ENCODE measurements at places on chromosomes 4 and X.

DNA sequence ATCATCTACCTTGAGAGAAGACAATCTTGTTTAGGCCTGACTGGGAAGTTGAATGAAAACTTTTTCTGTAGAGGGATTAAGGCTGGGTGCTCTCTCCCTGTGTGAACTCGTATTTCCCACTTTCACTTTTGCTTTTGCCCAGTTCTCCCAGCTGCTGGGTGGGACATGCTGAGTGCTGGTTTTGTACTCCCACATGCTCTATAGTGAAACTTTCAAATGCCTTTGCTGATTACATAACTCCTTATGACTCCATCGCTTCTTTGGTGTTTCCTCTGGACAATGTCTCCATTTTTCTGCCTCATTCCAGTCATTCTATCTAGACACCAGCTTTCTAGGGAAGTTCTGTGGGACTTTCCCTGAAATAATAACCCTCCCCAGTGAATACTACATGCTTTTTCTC, 100.5 kb downstream of the CLNK start:
- DNase-seq: no peak

DNA sequence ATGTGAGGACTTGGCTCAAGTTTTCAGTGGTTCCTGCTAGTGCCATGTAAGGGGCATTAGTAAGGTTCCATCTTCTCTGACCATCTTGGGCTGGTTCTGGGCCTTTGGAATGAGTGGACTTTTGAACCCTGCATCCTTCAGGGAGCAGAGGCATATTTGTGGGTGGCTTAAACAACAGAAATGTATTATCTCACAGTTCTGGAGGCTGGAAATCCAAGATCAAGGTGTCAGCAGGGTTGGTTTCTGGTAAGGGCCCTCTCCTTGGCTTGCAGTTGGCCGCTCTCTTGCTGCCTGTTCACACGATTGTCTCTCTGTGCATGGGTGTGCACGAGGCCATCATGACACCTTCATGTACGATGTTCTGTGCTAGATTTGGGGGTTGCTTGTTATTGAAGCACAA, 21.3 kb downstream of the CCKAR start:
- DNase-seq: no peak

- DNase-seq: no peak
These were observed 17.1 kb downstream of the DDX3X start for GRCh38 chrX:41350976-41351569.

DNA sequence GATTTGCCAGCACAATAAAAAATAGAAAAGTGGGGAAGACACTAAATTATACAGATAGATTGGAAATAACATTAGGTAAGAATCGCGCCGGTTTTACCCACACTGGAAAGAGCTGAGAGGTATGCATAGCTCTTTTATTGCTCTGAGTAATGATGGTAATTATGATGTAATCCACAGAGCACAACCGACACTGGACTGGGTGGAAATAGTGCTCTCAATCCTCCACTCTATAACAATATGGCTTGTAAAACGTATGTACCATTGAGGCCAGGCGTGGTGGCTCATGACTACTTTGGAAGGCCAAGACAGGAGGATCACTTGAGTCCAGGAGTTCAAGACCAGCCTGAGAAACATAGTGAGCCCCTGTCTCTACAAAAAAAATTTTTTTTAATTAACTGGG, 104.3 kb upstream of the RAPGEF2 start:
- DNase-seq: no peak

- DNase-seq: no peak
These were observed 41.5 kb upstream of the PGRMC1 start for GRCh38 chrX:119194621-119195020.

GRCh38 chr4:121377076-121377475, 3.7 kb downstream of the QRFPR start:
- no peak for DNase-seq

GRCh38 chr4:39085891-39086290, 23.9 kb downstream of the KLHL5 start:
- no peak for DNase-seq

DNA sequence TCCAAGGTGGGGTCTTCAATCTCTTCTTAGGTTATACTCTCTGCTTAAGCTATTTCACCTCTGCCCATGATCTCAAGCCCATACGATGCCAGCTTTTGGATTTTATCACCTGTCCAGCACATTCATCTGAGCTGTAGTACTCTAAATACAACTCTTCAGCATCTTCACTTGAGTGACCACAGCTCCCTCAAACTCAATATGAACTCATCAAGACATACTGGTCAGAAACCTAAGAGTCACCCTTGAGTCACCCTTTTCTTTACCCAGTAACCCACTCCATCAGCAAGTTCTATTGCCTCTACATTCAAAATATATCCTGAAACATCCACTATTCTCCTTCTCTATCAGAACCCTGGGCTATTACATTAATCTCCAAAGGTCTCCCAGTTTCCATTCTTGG, 69.4 kb downstream of the DCHS2 start:
- DNase-seq: no peak

- DNase-seq: no peak
These were observed 4.6 kb upstream of the PKD2 start for GRCh38 chr4:88002786-88003185.

GRCh38 chr4:83285055-83285407, 433 bp upstream of the COQ2 start:
- no peak for DNase-seq

GRCh38 chr4:58962424-58962823, 1852.2 kb upstream of the IGFBP7 start:
- DNase-seq: no peak

DNA sequence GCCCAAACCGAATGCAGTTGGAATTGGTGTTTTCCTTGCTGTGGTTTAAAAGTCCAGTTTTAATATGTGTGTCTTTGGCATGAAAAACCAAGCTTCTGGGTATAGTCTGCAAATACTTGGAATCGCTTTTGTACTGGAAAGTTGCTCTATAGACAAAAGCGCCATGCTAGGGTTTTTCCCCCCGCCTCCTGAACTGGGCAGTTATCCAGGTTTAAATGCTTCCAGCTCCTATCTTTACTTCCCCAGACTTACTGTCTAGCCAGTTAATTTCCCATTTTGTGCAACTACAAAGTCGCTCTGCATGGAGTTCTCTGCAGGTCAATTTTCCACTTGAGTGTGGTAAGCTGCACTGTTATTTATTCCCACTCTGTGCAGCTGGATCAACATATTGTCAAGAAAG, 2.7 kb downstream of the RASL11B start:
- DNase-seq: no peak

DNA sequence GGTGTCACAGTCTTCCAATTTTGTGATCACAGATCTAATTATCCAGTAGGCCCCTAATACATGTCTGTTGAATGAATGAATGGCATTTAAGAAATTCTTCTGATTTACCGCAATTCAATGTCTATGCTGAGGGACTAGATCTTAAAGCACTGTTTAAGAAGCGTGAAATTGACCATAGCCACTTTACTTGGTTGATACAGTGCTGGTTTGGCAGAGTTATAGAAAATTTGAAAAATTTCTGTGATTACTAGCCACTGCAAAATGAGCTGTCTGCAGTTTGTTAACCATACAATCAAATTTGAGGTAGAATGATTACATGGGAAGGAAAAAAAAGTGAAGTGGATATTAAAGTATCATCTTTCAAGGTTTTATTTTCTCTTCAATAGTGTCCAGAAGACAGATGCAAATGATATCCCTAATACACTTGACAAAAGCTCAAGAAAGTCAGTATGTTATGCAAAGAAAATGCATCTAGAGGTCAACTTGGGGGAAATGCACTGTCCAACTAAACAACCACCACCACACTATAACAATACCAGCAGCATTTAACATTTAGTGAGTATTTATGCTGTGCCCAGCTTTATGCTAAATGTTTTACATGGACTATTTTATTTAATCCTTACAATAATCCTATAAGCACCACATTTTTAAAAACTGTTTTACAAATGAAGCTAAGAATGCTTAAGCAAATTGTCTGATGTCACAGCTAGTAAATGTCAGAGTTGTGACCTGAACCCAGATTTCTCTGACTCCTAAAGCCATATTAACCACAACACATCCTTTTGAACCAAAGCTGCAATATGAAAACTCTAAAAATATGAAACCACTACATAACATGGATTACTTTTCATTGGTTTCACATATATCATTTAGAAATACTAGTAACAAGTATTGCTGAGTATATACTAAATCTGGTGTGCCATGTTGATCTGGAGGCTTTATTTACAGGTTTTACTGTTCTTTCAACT, 217.9 kb upstream of the MAB21L2 start:
- no peak for DNase-seq
